Germinal center (tissue), 1 donor: ENCODE measurements at places on chromosomes 11 and 22.

- no peak for DNase-seq
These were observed 107.0 kb downstream of the FAM76B start for GRCh38 chr11:95682552-95682951.

- no peak for DNase-seq
These were observed 727 bp downstream of the OSBP2 start for GRCh38 chr22:30695351-30695851.

DNA sequence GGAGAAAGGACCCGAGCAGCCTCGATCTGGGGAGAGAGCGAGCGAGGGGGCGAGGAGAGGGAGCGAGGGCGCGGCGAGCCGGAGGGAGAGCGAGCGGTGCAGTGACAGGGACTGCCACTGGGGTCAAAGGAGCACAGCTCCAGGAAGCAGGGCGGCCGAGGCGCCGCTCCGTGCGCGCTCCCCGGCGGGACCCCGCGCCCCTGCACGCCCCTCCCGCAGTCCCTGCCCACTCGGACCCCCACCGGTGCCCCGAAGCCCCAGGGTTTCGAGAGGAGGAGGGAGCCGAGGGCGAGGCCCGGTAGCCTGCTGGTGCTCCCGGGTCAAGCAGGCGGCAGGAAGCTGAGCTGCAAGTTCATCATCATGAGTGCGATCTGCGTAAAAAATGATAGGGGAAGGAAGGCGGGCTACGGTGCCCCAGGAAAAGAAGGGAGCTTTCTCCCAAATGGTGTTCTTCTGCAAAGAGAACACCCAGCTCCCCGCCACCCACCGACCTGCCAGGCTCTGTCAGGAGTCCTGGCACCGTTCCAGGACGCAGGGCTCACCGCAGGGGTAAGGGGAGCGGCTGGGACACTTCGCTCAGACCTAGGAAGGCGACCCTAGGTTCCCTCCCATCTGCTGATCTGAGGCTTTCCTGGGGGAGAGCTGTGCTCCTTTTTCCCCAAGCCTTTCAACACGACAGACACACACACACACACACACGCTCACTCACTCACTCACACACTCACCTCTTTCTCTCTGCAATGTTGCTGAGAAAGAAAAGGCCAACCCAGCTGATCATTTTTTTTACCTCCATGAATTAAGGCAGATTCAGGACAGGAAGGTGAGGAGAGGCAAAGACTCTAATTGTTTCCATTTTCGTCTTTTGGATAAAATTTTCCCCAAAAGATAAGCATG lies at the start of gene MPPED2:
Gene MPPED2, minus strand, starts transcription at position 103 of the 894 bp plus-strand sequence. CDS start 5,980 bp downstream, outside the sequence.
- peak; percentile 45 for DNase-seq

- DNase-seq, result no peak
These were observed 358 bp downstream of the OR52H1 start for GRCh38 chr11:5547982-5548381.

- peak; percentile 57 for DNase-seq
These were observed 193.2 kb upstream of the PLET1 start for GRCh38 chr11:112453601-112454577.

GRCh38 chr22:45552580-45553350 lies 50.1 kb downstream of the FBLN1 start:
- DNase-seq, result no peak

- DNase-seq, result no peak
These were observed 37.7 kb downstream of the TPCN2 start for GRCh38 chr11:69086152-69087132.

GRCh38 chr11:120579611-120580031 lies 68.1 kb downstream of the GRIK4 start:
- DNase-seq, result no peak

GRCh38 chr22:49294656-49295464 lies 532.8 kb downstream of the BRD1 start:
- DNase-seq, result no peak

GRCh38 chr11:3191586-3192324 lies 26.6 kb upstream of the OSBPL5 start:
- DNase-seq, result no peak

- peak; percentile 47 for DNase-seq
These were observed 4.5 kb upstream of the TIMP3 start for GRCh38 chr22:32796865-32797573.

- peak; percentile 1 for DNase-seq
These were observed 111.7 kb downstream of the MORC2 start for GRCh38 chr22:30856741-30857502.

- no peak for DNase-seq
These were observed 14.9 kb upstream of the ME3 start for GRCh38 chr11:86687185-86687778.

DNA sequence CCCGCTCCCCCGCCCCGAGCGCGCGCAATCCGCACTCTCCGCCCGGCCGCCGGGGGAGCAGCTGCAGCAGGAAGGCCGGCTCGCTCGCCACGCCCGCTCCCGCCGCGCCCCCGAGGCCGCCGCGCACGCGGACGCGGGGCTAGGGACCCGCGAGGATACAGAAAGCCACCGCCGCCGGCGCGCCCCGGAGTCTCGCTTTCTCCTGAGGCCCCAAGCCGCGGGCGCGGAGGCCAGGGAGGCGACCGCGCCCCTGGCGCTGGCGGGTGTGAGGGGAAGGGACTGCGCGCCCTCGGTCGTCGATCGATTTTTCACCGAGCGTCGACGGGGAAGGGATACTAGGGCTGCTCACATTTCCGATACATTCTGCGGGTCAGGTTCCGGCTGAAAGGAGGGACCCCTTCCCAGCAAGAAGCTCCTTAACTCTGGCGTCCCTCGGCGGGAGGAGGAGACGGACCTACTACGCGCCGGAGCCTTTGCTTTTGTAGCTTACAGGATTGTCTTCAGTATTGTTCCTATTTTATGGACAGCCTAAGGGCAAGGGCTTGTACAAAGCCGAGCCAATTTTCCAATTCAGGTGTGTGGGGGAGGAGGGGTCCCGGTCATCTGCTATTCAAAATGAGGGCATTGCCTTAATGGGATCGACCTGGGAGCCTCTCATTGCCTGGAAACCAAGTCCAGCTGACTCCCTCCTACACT lies 416 bp upstream of the GAB2 start:
- DNase-seq, result peak; percentile 86

DNA sequence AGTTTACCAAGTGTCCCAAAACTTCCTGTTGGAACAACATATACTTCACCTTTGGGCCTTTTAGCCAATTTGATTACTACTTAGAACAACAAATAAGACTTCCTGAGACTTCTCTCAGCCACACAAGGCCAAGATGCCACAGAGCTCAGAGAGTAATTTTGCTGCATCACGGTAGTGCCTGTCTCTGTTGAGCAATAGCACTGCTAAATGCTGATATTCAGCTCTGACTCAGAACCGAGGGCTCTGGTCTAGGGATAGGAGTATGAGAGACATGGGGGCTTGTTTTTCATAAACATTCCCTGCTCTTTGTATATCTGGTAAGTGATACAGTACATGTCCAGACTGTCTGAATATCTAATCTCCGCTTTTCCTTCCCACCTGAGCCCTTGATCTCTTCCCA lies 260.4 kb upstream of the ARHGAP20 start:
- DNase-seq, result no peak

GRCh38 chr22:41330169-41330568 lies 28.8 kb downstream of the ZC3H7B start:
- DNase-seq, result no peak

DNA sequence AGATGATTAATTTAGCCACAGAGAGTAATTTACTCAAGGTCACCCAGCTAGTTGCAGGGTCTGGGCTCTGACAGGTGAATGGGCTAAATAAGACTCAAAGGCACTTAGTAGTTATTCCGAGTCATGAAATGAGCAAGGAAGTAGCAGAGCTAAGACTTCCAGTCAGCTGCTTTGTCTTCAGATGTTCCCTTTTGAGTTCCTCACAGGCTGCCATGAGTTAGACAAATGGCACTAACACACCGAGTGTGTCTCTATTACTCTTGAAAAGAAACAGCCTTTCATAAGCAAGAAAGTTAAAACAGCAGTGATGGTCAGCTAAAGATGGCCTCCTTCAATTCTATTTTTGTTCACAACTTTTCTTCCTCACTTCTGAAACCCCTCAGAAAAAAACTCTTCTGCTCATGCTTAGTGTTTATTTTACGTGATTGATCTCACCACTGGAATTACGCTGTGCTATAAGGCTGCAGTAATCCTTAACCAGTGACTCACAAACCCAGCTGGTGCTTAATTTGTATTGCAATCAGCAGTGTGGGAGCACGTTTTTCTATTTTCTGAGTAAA lies 389.1 kb downstream of the AASDHPPT start:
- DNase-seq, result no peak

GRCh38 chr11:7381937-7382336 lies 103.4 kb upstream of the OLFML1 start:
- no peak for DNase-seq

- DNase-seq, result no peak
These were observed 8.2 kb downstream of the OMP start for GRCh38 chr11:77110836-77111235.

DNA sequence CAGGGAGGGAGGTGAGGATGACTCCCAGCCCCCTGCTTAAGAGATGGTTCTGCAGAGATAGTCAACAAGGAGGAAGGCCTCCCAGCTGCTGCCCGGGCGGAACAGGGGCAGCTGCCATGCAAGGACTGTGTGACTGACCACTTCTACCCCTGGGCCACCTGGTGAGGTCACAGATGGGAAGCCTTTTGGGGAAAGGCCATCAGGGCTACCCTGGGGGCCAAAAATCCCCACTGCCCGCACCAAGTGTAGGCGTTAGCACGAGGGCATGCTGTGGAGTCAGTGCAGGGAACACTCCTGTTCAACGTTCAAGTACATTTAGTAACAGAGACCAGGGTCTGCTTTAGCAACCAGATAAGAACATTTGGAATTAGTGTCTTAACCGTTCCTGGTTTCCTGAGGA lies 372.9 kb downstream of the BRD1 start:
- no peak for DNase-seq

GRCh38 chr11:121930004-121930965 lies 185.7 kb downstream of the BLID start:
- DNase-seq, result peak; percentile 5

GRCh38 chr11:122749005-122749687 lies 89.2 kb upstream of the CRTAM start:
- peak; percentile 50 for DNase-seq

DNA sequence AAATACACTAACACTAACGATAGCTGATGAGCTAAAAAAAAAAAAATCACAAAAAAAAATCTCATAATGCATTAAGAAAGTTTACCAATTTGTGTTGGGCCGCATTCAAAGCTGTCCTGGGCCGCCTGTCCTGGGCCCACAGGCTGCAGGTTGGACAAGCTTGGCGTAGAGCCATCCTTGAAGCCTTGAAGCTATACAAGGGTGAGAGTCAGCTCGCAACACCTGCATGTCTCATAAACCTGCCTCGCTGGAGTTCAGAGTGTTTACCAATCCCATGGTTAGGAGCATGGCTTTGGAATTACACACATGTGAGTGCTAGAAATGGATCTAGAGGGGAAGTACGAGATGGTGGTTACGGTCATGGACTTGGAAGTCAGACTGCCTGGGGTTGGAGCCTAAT lies 453.7 kb downstream of the INSC start:
- no peak for DNase-seq

DNA sequence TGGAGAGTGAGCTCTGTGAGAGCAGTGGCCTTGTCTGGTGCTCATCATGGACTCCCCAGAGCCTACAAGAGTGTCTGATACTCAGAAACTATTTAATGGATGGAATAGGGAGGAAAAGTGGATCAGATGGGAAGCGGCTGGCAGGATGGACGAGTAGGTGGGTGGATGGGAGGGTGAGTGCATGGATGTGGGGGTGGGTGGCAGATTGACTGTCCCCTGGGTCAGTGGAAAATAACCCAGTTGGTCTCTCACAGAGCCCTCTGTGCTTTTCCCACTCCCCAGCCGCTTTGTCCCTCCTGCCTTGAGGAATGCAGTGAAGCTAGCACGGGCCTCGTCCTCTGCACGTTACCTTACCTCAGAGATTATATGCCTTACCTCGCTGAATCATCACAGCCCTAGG lies 5.9 kb downstream of the SPI1 start:
- no peak for DNase-seq

DNA sequence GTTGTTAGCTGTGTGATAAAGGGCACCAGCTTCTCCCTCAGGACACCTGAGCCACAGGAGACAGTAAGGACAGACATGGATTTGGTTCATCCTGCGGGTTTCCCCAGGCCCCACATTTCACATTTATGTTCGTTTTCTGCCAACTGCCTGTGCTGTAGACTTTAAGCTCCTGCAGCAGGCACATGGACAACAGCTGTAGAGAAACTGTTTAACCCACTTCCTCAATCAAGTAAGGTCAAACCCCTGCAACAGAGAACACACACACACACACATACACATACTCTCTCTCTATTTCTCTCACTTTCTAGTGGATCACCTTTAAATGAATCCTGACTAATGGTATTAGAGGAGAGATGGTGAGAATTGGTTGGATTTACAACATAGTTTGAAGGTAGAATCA lies 90.7 kb downstream of the C11orf87 start:
- DNase-seq, result no peak

DNA sequence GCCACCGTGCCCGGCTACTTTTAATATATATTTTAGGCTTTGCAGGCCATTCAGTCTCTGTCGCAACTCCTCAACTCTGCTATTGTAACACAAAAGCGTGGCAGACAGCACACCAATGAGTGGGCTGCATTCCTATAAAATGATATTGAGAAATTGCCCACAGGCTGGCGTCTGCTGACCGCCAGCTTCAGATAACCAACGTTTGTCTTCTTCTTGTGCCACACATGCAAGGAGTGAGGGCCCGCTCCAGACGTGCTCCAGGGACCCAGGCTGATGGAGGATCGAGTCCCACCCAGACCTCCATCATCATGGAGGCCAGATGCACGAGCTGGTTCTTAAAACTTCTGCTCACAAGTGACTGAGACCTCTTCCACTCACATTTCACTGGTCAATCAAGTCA lies 35.4 kb upstream of the LINC01488 start:
- DNase-seq, result no peak

DNA sequence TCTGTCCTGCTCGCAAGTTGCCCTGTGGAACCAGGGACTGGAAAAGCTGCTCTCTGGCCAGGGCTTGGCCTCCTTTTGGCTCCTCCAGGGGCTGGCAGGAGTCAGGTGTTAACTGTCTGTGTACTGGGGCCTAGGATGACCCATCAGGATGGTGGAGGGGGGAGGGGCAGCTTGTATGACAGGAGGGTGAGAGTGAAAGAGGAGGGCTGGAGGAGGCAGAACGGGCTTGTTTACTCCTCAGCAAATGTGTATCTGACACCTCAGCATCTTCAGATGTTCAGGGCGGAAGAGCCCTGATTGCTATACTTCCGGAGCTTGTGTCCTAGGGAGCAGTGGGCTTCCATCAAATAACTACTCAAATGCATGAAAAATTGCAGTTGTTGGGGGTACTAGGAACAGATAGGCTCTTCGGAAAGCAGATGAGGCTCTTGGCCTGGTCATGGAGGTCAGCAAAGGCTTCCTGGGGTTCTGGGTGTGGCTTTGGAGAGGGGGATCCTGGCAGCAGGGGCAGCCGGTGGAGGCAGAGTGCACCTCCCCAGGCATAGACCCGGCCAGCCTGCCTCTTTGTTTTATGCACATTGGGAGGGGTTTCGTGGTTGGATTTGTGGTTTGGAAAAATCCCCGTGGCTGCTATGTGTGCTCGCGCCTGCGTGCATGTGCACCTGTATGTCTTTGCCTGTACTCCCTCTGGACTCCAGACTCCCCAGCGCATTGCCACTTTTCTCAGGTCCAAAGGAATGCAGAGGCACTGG lies 31.2 kb downstream of the CD82 start:
- peak; percentile 18 for DNase-seq
